HCEC 1CT (cell line): ENCODE measurements at places on chromosomes 13 and 19.

DNA sequence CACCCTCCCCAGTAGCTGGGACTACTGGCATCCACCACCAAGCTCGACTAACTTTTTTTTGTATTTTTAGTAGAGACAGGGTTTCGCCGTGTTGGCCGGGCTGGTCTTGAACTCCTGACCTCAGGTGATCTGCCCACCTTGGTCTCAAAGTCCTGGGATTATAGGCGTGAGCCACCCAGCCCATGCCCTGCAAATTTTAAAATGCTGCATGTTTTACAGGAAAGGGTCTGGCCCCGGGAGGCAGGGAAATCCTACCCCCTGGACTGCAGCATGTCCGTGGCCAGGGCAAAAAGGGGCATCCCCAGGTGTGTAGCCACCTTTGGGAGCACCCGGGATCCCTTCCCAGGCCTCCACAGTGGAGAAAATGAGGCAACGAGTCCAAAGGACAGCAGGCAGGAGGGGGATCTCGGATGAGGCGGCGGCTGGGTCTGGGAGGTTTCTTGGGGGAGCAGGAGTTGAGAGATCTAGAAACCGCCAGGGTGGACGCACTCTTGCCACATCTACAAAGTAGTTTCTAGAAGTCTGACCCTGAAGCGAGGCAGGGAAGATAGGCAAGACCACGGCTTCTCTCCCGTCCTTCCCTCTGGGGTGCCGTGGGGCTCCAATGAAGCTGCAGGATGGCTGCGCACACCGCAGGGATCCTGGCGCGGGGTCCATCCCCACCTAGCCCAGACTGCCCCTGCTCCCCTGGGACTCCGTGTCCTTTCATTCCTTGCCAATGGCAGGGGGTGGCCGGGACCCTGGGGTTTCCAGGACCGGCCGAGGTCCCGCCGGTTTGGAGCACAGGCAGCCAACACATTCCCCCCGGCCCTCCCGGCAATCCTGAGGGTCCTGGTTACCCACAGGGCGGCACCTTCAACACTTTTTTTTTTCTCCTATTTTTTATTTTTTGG lies 21.3 kb upstream of the ZBTB7A start:
- no peak for DNase-seq

GRCh38 chr19:1101337-1101698 lies 2.5 kb upstream of the GPX4 start:
- DNase-seq, result peak; percentile 17

DNA sequence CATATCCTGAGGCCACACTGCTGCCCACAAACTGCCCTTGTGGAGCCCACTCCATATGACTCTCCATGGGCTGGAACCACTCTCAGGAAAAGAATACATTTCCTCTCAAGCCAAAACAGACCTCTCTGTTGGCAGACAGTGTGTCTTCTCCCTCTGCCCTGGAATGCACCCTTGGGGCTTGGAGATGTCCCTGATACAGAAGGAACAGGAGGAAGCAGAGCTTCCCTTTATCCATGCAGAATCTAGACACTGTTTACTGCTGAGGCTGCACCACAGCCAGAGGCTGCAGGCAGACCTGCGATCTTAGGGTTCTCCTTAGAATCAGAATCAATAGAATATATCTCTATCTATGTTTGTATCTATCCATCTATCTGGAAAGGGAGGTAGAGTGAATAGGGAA lies 26.8 kb upstream of the CYP4F8 start:
- DNase-seq, result no peak

DNA sequence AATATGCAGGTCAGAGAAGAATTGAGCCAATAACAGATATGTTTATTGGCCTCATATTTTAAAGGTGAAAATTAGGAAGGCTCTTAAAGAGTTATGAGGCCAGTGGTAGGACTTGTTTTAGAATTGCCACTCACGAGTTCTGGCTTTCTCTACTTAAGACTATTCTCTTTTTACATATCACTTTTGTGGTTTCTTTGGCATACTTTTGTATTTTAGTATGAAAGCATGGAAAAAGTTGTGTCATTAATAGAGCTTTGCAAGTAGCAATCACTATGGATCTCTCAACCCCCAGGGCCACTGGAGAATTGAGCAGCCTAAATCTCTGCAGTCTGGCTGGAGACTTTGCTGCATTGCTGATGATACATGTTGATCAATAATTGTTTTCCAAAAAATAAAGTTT lies 64.6 kb upstream of the SOX21 start:
- DNase-seq, result no peak

GRCh38 chr13:46354156-46355087 lies 32.6 kb downstream of the RUBCNL start:
- peak; percentile 97 for DNase-seq

GRCh38 chr13:75469047-75469446 lies 12.9 kb downstream of the TBC1D4 start:
- no peak for DNase-seq

GRCh38 chr13:51322826-51323225 lies 16.7 kb upstream of the SERPINE3 start:
- DNase-seq, result no peak

DNA sequence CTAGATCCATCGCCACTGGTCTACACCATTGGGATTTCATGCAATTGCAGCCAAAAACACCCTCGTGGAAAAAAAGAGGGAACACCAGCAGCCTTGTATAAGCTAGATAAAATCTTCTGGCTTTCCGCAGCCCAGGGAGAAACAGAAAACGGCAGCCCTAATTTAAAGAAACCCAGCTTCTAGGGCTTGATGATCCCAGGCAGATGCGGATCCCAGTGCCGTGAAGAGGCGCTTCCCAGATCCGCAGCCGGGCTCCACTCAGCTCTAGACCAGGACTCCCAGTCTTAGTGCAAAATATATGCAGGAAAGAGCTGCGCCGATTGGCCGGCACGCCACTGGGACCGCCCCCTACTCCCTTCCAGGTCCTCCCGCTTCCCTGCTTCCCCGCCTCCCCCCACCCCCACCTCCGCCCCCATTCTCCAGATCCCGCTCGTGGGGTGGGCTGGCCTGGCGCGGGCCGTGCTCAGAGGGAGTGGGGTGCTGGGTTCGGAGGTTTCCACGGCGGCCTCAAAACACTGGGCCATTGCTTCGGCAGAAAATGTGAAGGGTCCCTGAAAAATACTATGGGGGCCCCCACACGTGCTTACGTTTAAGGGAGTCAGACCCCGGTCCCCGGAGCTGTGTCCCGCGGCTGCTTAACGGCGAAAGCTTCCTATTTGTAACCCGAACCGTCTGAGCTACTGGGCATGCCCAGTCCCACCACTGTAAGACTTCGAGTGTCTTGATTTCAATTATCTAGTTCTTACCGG lies 63.1 kb downstream of the SERP2 start:
- peak; percentile 96 for DNase-seq

DNA sequence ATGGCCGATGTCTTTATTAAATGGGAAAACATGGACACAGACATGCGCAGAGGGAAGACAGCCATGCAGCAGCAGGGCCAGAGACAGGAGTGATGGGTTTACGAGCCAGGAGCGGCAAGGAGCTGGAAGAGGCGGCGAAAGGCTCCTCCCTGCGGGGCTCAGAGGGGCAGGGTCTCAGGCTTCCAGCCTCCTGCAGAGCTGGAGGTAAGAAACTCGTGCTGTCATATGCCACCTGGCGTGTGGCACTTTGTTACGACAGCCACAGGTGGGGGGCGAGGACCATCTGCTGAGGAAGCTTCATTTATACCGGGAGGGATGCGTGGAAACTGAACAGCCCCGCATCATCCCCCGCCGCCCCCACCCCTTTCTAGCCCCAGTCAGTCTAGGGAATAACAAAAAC lies 52.0 kb upstream of the SPACA7 start:
- no peak for DNase-seq

DNA sequence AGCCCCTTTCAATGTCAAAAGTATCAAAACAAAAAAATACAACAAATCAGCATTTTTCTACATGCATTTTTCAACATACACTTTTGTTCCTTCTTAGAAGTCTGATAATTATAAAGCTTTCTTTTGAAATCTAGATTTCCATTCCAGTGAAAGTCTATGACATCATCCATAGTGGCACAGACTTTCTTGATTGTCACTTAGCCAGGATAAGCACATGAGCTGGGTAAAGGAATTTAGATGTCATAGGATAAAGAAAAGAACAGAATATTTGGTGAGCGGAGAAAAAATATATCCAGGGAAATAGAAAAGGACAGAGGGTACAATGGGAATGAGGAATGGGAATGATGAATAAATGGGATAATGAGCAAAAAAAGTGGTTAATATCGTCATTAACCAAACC lies 15.1 kb upstream of the TRPC4 start:
- no peak for DNase-seq

- no peak for DNase-seq
Measured at GRCh38 chr13:37187105-37187504, 81.6 kb upstream of the CSNK1A1L start.

- no peak for DNase-seq
Measured at GRCh38 chr13:45875951-45876350, 24.4 kb upstream of the SIAH3 start.

DNA sequence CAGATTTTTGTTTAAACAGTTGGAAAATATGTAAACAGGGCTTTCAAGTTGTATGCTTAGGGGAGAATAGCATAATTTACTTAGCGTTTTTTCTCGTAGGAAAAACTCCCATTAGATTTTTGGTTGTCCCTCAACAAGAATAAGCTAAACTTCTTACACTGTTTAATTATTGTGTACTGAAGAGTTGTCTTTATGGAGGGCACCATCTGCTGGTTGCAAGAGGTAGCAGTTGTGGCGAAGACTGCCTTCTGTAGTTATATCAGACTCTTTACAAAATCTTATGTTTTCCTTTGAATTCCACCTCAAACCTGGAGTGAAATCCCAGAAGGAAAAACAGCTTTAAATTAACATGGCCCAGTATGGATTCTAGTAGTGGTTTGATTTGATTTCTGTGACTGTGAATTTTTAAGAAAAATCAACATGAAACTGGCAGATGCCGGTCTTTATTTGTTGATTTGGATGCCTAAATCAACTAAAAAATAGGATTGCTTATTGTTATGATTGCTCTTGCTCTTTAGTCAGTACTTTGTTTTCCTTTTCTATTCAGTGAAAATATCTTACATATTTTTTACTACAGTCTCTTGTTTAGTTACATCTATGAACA lies 53.4 kb downstream of the PDS5B start:
- DNase-seq, result peak; percentile 74

DNA sequence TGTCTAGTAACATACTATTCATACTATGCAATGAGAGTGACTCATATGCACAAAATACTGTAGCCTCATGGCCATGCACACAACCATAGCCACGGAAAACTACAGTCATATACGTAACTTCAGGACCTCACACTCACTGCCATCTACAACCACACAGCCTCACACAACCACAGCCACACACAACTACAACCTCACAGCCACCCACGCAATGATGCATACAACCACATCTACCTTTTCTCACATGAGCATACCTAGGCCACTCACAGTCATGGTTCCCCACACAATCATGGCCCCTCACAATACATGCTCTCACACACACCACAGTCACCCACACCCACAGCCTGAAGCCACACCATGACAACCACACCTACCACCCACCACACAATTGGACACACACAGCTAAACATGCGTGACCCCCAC lies 8.7 kb upstream of the TNFSF14 start:
- DNase-seq, result peak; percentile 77

- DNase-seq, result no peak
Measured at GRCh38 chr13:112784811-112785482, 95.1 kb downstream of the ATP11A start.

GRCh38 chr19:49475995-49476880 lies 2.2 kb downstream of the FLT3LG start:
- DNase-seq, result no peak

DNA sequence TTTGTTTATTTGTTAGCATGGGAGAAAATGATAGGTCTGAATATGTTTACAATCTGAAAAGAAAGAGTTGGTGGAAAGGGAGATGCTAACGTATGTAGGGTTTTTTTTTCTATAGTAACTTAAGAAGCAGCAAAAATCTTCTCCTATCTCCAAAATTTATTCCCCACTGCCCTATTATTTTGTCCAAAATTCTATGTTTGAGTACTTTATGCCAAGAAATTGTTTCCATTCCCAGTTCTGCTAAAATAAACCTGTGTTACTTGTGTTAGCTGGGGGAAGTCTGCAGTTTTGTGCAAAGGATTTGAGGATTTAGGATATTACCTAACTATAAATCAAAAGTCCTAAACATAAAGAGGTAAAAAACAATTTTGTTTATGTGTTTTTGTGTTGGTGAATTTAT lies 2770.4 kb upstream of the PCDH20 start:
- no peak for DNase-seq

DNA sequence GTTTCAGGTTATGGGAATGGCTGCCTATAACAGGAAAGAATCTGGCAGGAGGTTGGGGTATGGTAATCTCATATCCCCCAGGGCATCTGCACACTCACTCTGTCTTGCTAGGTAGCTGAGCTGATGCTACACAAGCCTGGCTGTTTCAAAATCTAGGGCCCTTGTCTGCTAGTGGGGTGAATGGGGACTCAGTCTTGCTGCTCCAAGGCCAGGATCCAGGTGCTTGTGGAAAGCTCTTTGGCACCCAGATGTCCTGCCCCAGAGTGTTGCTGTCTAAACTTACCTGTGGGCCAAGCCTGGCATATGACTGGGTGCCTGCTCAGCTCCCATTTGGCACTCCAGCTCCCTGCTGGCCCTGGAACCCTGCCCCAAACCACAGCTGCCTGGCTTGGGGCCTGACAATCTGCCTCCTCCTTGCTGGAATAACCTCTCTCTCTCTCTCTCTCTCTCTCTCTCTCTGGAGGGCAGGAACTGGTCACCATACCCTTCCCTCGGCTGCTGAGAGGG lies 158.1 kb upstream of the TSC22D1 start:
- no peak for DNase-seq

DNA sequence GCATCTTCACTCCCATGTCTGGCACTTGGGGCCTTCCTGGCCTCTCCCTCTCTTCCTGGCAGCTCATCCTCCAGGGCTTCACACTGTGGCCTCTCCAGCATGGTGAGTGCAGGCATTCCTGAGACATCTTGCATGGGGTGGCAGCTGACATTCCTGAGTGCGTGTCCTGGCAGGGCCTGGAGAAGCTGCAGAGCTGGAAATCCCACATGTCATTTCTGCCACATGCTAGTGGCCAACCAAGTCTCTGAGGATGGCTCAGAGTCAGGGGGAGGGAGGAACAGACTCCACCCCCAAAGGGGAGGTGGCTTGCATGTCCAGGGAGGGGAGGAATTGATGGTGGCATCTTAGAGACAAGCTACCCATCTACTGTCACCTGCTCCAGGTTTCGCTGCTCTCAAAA lies 41.6 kb upstream of the AMER2 start:
- no peak for DNase-seq

- no peak for DNase-seq
Measured at GRCh38 chr13:102645701-102646100, 48.9 kb downstream of the TPP2 start.

DNA sequence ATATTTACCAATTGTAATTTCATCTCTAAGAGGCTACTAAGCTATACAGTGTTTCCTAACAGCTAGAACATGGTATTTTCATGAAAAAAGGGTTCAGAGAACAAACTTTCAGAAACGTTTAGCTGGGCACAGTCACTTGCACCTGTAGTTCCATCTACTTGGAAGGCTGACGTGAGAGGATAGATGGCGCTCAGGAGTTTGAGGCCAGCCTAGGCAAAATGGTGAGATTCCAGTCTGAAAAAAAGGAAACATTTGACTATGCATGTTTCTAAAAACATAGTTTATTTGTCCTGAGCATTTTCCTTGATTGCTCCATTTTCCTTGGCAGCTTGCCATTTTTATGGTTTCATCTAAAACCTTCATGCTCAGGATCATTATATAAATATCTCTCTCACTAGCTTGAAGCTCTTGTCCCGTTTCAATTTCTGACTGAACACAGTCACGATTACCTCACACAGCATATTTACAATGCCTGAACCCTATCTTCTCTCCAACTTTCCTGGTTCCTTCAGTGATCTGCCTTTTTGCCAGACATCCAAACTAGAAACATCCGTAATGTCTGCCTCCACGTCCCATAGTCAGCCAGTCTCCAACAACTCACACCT lies 200.8 kb downstream of the RGCC start:
- peak; percentile 50 for DNase-seq
